ENCODE measurements at places on chromosomes 12 and 14. TPM values are rescaled to one million over a fixed set of nuclear protein-coding genes. Genes with fewer than 3 reads are reported as not detected.

DNA sequence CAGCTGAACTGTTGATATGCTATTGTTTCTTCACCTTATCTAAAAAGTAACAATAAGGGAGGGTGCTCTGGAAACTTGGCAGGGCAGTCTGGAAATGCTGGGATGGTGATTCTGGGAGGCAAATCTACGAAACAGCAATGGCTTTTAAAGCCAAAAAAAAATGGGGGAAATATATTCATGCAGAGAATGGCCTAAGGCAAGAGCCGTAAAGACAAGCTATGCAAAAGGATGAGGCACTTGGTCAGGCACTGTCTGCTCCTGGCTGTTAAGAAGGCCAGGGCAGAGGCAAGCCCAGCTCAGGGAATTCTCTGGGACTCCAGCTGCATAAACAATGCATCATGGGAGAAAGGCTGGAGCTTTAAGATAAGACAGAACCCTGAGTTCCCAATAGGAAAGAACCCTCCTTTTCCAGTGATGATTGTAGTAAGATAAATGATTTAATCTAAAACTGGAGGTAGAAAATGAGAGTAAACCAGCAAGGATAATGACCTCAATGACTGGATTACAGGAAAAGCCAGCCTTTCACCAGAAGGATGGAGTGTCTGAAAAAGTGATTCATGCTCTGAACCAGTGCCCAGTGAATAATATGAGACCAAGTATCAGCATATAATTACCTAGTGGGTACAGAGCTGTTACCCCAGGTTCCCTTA lies 46.0 kb downstream of the ITPR2 start:
- DNase-seq: no peak

DNA sequence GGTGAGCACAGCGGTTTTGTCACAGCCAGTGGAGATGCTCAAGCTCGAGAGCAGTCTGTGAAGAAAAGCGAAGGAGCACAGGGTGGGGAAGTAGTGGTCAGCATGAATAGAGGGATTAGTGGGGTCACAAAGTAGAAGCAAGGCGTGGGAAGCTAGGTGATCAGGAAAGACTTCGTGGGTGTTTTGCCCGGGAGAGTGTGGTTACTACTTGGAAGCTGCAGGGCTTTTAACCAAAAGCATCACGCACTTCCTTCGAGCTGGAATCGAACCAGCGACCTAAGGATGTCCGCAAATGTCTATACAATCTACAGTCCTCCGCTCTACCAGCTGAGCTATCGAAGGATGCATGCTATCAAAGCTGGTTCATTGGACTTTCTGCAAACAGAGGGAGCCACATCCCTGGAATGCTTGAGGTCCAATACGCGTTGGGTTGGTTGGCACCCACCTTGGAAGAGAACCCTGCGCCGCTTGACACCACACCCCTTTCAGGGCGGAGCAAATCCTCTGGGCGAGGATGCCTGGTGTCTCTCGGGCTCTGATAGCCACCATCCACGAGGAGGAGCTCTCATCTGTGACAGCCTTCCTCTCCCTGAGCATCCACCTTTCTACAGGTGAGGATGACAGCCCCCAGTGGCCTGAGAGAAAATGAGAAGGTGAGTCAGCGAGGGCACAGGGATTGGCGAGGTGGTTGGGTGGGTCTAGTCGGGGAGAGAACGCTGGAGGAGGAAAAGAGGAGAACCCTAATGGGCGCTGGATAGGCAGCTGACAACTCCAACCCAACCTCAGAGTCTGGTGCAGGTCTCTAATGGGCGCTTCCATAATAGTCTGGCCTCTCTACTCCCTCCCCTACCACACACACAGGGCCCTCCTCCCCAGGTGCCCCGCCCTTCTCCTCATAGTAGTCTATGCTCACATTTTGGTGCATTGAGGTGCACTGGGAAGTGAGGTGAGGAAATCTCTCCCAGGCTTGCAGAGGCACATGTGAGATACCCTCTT lies 16.0 kb upstream of the OR6S1 start:
- no peak for DNase-seq

Gene TGM1
- 0.94 TPM for total RNA-seq

Gene KRT8
- not detected for total RNA-seq

- no peak for DNase-seq
Measured at GRCh38 chr12:123250471-123251383, 17.5 kb downstream of the MTRFR start.

GRCh38 chr12:118549510-118549980 lies 173.2 kb downstream of the SUDS3 start:
- no peak for DNase-seq

Gene RIMBP2
- total RNA-seq: 39.5 TPM

GRCh38 chr14:95156161-95157047 lies 925 bp downstream of the DICER1 start:
- peak; percentile 35 for DNase-seq

DNA sequence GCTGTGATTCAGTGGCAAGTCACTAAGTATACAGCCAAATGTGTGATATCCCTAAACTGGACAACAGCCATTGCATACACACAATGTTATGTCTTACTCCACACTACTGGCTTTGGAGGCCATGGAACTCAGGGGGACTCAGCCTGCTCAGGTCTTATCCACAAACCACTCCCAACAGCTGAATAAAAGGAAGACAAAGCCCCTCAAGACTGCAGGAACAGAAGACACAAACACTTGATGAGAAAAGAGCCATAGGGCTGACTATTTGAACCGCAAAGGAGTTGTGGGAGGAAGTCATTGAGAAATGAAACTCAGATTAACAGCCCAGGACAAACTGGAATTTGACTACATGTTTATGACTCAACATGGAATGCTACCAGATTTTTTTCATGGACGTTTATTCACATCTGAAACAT lies 40.9 kb downstream of the PTGER2 start:
- DNase-seq: no peak

DNA sequence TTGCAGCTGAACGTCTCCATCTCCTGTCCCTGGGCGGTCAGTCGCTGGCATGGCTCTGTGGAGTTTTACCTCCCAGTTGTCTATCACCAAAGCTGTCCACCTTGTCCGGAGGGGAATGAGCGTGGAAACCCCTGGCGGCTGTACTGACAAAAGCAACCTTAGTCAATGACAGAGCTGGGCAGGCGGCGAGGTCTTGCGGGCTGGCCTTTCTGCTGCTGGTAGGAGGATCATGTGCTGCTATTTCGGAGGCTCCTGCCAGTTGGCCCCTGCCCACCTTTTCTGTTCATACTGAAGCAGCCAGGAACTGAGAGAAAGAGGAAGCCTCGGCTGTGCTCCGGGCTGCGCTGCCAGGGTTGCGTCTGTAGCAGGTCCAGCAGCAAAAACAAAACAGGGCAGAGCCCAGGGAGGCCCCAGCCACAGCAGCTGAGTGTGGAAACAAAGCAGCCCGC lies 57.7 kb downstream of the HMGA2 start:
- no peak for DNase-seq

DNA sequence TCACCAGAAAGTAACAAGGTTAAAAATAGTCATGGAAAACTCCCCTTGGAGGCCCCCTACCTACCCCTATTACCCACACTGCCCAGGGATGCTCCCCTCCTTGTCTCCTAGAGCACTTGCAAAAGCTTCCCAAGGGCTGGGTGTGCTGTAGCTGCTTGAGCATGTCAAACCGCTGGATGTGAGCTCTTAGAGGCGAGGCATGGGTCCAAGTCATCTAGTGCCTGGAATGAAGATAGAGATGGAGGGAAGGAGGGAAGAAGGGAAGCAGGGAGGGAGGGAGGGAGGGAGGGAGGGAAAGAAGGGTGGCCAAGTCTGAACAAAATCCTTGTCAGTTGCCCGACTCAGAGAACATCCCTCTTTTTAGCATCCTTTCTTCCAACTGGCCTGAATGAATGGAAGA lies 43.1 kb downstream of the LTBP2 start:
- DNase-seq: no peak

DNA sequence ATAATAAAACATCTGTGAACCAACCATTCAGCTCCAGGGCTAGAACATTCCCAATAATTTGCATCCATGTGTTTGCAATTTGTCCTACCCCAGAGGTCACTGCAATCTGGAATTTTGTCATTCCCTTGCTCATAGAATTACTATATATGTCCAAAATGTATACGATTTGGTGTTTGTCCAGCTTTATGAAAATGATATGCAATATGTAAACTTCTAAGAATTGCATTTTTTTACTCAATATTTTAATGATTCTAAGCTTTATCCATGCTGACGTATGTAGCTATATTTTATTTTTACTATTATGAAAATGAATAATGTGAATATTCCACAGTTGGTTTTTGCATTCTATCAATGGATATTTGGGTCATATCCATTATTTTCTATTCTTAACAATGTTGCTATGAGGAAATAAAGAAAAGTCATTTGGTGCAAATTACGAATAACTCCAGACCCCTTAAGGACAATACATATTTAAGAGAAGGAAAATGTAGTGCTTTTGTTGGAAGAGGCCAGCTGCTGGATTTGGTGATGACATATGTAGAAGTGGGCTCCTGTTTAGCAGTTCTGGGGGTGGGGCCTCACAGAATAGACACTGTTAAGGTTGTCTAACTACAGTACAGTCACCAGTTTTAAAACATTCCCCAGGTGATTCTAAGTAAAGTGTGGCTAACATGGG lies 139.4 kb downstream of the SLC38A4 start:
- DNase-seq: no peak

Gene REM2
- total RNA-seq: 1.7 TPM

- DNase-seq: peak; percentile 19
Measured at GRCh38 chr12:123126294-123127181, 24.4 kb downstream of the PITPNM2 start.

DNA sequence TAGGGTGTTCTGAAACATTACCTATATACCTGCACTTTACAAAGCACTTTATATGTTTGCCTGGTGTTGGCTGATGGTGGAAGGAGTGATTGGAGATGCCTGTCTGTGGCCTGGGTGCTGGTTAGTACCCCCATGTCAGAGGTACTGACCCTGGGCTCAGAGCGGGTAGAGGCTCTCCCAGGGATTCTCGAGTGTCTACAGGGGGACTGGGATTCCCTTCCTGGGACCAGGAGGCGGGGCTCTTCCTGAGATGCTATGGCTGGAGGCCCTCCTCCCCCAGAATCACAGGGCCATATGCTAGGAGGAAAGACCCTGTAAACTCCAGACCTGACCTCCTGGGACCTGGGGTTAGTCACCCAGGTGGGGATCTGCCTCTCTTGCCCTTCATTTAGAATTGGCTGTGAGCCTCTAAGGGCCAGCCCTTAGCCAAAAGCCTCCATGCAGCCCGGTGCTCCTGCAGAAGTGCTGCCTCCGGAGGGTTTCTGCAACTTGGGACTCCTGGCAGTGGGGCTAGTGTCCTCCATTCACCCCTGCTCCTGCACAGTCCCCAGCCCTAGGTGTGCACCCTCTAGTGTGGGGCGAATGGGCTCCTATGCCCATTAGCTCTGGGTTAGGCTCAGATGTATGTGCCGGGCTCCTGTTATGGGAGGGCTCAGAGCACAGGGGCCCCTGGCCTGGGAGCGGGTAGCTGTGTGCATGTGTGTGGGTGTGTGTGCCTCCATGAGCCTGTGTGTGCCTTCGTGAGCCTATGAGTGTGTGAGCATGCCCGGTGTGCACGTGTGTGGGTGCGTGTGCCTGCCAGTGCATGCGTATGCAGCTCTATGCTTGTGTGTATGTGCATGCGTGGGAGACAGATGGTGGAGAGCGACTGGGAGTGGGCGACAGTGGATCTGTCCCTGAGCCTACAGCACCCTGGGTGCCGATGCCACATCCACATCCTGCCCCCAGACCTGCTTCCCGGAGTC lies 36.6 kb downstream of the RTL1 start:
- no peak for DNase-seq

DNA sequence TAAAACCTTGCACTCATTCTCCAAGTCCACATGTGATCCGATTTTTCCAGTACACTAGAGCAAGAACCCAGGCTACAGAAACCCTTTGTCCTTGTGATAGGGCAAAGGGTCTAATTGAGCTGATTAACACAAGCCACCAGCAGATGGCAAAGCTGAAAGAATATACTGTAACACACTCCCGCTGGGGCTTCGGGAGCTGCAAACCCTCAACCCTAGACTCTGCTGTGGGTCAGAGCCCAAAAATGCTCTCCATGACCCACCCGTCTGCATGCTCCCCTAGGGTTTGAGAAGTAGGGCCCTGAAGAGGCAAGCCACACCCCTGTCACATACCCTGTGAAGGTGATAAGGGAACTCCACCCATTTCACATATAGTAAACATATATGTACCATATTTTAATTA lies 33.6 kb upstream of the PCNX1 start:
- DNase-seq: no peak

Gene SLC4A8
- total RNA-seq: 31.8 TPM

Gene GLT1D1
- total RNA-seq: 8.9 TPM

Gene STON2
- 38.8 TPM for total RNA-seq

DNA sequence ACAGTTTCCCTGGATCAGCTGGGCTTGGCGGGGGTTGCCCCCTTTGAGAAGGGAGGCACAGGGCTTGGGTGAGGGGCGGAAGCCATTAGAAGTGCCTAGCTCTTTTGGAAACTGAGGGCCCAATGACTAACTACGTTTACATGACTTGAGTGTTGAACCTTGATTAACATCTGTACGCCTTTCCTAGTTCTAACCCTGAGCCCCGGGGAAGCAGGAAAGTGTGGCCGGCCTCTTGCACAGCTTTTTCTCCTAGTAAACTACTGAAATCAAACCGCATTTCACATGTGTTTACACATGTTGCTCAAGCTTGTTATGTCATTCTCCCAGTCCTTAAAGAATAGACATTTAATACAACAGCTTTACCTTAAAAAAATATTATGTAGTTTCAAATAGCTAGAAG lies 1356.4 kb upstream of the TMEM132C start:
- DNase-seq: no peak

DNA sequence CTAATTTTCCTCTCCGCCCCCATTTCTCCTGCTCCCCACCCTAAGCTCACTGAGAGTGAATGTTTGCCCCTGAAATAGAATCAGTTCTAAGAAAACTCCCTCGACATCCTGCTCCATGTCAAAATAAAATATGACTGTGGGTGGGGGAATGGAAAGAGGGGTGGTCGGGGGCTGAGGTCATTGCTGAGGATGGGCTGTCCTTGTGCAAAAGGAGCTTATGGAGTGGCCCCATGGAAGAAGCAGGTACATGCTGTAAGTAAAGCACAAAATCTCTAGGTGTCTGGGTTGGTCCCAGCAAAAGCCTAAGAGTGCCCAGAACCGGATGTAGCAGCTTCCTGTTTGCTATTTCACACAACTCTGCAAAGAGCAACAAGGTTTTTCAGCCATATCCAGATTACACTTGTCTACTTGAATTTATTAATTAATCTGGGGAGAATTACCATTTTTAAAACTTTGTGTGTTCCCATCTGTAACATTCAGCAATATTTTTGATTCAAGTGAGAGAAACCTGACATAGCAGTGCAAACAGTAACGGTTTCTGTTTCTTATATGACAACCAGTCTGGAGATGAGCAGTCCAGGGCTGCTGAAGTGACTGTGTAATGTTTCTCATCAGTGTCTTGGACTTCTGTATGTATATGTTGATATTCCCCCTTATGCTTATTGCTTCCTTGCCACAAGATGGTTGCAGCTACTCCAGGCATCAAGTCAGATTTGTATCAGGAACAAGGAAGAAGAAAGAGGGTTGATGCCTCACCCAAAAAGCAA lies 40.4 kb upstream of the GZMB start:
- DNase-seq: no peak

Gene C14orf39
- not detected for total RNA-seq

DNA sequence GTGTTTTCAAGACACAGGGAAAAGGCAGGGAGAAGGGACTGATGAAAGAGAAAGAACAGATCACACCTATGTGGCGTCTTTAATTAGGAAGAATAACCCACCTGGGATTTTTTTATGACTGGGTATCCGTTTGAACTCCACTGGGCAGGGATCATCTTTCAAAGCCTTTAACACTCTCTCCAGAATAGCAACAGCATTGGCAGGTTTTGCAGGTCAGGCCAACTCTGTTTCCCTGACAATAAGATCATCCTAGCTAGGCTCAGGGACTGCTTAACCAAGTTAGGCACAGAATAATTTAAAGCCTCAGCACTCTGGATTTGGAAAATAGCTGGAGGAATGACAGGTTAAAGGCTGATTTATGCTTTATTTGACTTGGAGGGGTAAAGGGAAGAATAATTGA lies 117.6 kb downstream of the SUDS3 start:
- no peak for DNase-seq

Measured in occipital lobe (tissue), 3 donors.